ENCODE measurements at places on chromosomes 5 and 9. TPM values are rescaled to one million over a fixed set of nuclear protein-coding genes. Genes with fewer than 3 reads are reported as not detected.
A peak's percentile ranks its signal among the peaks of the same experiment; 100 is the strongest.

Gene BHMT
- not detected for total RNA-seq

- no peaks in the 10 kb centered on the region for H3K4me1 ChIP-seq
- H3K27ac ChIP-seq, result no peak overlapping the region
- H3K4me3 ChIP-seq, result no peak overlapping the region
- DNase-seq, result no peak
Measured at GRCh38 chr5:18028036-18028435, 393.8 kb downstream of the TAF11L14 start.

- H3K27me3 ChIP-seq, result peaks cover 8% of the 10 kb centered on the region
- H3K36me3 ChIP-seq, result no peaks in the 10 kb centered on the region
- H3K4me1 ChIP-seq, result no peaks in the 10 kb centered on the region
- H3K4me3 ChIP-seq, result no peak overlapping the region
Measured at GRCh38 chr5:180641566-180641900, 7.9 kb downstream of the FLT4 start.

Gene ADAMTS2
- not detected for total RNA-seq

DNA sequence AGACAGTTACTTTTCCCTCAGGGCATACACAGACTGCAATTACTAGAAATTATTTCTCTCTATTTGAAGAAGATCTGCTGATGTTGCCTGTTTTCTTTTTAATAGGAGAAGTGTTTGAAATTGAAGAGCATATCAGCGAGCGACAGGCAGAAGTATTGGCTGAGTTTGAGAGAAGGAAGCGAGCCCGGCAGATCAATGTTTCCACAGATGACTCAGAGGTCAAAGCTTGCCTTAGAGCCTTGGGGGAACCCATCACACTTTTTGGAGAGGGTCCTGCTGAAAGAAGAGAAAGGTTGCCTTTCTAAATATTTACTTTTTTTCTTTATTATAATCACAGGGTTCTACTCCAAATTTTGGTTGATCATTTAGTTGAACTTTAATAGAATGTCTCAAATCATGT lies 3.4 kb downstream of the PRPF4 start:
- H3K4me1 ChIP-seq, result peaks cover 33% of the 10 kb centered on the region
- no peak for DNase-seq
- peaks cover 56% of the 10 kb centered on the region for H3K36me3 ChIP-seq
- H3K27ac ChIP-seq, result peak overlapping the region; percentile 17
- H3K4me3 ChIP-seq, result no peak overlapping the region

- H3K4me1 ChIP-seq, result no peaks in the 10 kb centered on the region
- no peak overlapping the region for H3K27ac ChIP-seq
- no peaks in the 10 kb centered on the region for H3K27me3 ChIP-seq
- no peaks in the 10 kb centered on the region for H3K36me3 ChIP-seq
- no peak for DNase-seq
- no peak overlapping the region for H3K4me3 ChIP-seq
Measured at GRCh38 chr5:163943546-163943945, 438.1 kb downstream of the MAT2B start.

DNA sequence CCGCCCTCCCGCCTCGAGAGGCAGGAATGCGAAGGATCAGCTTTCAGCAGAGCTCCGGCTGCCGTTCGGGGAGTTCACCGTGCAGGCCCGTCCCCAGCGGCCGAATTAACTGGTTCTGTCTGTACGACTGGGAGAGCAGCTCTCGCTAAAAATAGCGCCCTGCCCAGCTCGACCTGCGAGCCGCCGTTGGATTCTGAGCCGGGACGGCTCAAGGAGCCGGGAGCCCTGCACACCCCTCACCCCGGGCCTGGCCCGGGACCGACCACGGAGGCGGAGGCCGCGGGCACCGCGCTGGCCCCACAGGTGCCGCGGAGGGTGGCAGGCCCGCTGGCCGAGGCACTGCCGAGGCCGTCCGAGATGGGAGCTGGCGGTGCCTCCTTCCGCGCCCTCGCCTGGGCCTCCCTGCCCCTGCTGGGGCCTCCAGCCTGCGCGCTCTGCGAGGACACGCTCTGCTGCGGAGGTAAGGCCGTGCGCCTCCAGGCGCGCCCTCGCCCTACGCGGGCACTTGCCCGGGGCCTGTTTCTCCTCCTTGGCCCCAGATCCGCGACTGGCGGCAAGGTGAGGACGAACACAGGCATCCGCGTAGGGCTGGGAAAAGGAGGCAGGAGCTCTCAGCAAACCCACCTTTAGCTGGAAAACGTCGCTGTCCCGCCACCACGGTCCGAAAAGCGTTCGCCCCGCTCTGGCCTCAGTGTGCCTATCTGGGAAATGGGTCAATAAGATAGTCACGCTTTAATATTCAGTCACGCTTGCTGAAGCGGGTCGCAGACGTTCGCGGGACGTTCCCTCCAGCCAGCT lies 53.1 kb upstream of the DAB2IP start:
- H3K36me3 ChIP-seq, result peaks cover 4% of the 10 kb centered on the region
- H3K27ac ChIP-seq, result no peak overlapping the region
- no peak overlapping the region for H3K4me3 ChIP-seq
- peaks cover 46% of the 10 kb centered on the region for H3K27me3 ChIP-seq

DNA sequence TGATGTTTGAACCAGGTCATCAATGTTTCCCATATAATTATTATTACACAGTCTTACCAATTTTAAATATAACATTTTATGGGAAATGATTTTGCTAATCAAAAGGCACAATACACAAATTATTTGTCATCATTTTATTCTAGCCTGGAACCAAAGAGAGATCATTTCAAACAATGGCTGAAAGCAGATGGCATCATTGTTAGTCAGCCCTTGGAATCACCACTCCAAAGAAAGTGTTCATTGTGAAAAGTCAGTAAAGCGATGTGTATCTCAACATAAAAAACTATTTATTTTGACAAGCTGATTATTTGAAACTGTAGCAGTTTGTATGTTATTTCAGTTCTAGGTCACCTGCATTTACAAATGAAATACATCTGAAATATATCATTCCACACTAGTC lies 1068.7 kb downstream of the CDH12 start:
- no peaks in the 10 kb centered on the region for H3K4me1 ChIP-seq
- DNase-seq, result no peak
- H3K27ac ChIP-seq, result no peak overlapping the region

Gene SPATA31A3
- not detected for total RNA-seq

- H3K27me3 ChIP-seq, result peaks cover 6% of the 10 kb centered on the region
- H3K36me3 ChIP-seq, result no peaks in the 10 kb centered on the region
- H3K4me1 ChIP-seq, result peaks cover 2% of the 10 kb centered on the region
- no peak for DNase-seq
- H3K27ac ChIP-seq, result no peak overlapping the region
Measured at GRCh38 chr5:146699664-146700418, 178.7 kb downstream of the PPP2R2B start.

DNA sequence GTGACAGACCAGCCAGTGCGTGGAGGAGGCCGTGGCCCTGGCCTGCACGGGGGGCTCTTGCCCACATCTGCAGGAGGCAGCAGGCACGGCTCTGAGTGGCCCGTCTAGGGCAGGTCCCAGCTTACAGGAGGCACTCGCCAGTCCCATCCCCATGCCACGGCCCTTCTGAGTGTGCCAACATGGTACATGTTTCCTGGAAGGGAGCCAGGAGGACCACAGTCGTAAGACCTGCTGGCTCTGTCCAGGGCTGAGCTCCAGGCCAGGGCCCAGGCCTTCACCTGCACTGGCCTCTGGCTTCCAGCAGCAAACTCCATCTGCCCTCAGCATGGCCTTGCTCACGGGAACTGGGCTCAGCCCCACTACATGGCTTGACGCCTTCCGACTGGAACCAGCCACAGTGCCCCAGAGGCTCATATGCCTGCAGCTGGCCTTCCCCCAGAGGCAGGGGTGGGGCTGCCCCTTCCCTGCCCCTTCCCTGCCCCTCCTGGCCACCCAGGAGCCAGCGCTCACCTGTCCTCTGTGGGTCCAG lies 3.8 kb downstream of the NKD2 start:
- peaks cover 8% of the 10 kb centered on the region for H3K36me3 ChIP-seq
- peaks cover 21% of the 10 kb centered on the region for H3K4me1 ChIP-seq
- no peak overlapping the region for H3K4me3 ChIP-seq

GRCh38 chr9:129746092-129746777 lies 6.6 kb downstream of the PTGES start:
- H3K27ac ChIP-seq, result no peak overlapping the region
- DNase-seq, result no peak
- no peaks in the 10 kb centered on the region for H3K36me3 ChIP-seq
- peaks cover 3% of the 10 kb centered on the region for H3K4me1 ChIP-seq
- no peak overlapping the region for H3K4me3 ChIP-seq

DNA sequence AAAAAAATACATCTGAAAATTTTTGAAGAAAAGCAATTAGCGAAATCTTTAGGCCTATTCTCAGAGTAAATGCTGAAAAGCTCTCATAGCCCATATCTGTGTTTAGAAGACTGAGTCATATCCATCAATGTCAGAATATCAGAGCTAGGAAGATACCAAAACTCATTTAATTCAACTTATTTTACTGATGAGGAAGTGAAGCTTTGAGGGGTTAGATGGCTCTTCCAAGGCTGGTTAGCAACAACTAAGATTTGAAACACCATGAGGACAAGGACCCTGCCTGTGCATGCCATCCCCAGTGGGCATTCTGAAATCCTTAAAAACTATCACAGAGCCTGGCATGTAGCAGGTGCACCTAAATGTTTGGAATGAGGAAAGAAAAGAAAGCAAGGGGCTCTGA lies 2.5 kb downstream of the FREM1 start:
- H3K27me3 ChIP-seq, result peaks cover 2% of the 10 kb centered on the region
- no peaks in the 10 kb centered on the region for H3K36me3 ChIP-seq
- no peak overlapping the region for H3K4me3 ChIP-seq
- no peaks in the 10 kb centered on the region for H3K4me1 ChIP-seq
- no peak overlapping the region for H3K27ac ChIP-seq

- peaks cover 25% of the 10 kb centered on the region for H3K4me1 ChIP-seq
- no peak overlapping the region for H3K27ac ChIP-seq
- no peaks in the 10 kb centered on the region for H3K27me3 ChIP-seq
- no peak for DNase-seq
Measured at GRCh38 chr9:100355561-100355960, 2.8 kb upstream of the TEX10 start.

DNA sequence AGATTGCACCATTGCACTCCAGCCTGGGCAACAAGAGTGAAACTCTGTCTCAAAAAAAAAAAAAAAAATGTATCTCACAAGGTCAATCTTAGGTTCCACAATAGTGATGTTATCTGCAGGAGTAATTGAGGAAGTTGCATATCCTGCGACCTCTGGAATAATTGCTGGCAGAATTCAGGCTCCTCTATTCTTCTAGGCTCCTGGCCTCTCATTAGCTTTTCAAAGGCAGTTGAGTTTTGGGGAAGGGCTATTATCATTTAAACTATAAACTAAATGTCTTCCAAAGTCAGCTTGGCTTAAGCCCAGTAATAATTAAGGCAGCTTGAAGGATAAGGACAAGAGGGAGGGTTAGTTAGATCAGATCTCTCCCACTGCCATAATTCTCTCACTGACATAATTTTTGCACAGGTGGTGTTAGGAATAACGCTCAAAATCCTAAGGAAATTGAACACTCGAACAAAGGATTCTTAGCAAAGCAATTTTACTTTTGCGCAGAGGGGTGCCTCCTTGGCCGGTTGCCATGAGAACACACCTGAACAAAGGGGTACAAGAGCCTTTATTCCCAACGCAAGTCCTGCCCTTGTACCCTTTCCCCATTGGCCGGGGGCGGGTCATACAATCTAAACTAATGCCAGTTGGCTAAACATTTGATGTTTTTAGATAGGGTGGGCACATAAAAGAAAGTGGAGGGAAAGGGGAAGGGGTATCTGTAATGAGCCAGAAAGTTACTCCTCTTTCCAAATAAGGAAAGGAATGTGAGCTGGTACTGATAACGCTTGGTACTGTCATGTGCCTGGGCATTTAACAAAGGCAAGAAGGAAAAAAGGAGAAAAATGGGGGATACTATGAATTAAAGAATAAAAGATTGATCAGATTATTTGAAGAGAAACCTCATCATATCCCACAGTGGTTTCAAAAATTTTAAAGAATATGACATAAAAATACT lies 106.4 kb upstream of the CCNG1 start:
- no peak overlapping the region for H3K4me3 ChIP-seq
- no peaks in the 10 kb centered on the region for H3K36me3 ChIP-seq
- no peak for DNase-seq
- H3K27me3 ChIP-seq, result peaks cover 7% of the 10 kb centered on the region
- H3K27ac ChIP-seq, result no peak overlapping the region

All from activated T-helper 2 cell treated with anti-CD3 and anti-CD28 coated beads, Interferon-gamma antibody, Interleukin-2, Interleukin-4, amounts not matched to agents 10 μg/mL and 5 μg/mL and 100 μg/mL, durations not matched to agents 14 hours and 24 hours and 36 hours (primary cell).